GM12878 (cell line): ENCODE measurements at places on chromosomes 3 and 15.

- DNase-seq, result no peak
These were observed 49.5 kb downstream of the TBL1XR1 start for GRCh38 chr3:177147790-177148189.

GRCh38 chr3:124812291-124813265 lies 74.6 kb downstream of the ITGB5 start:
- no peak for DNase-seq

- no peak for DNase-seq
These were observed 856 bp downstream of the NPAP1 start for GRCh38 chr15:24676431-24676830.

- DNase-seq, result no peak
These were observed 95.6 kb downstream of the OCA2 start for GRCh38 chr15:28003302-28004037.

GRCh38 chr3:126354776-126355175 lies 2.4 kb downstream of the KLF15 start:
- DNase-seq, result no peak

DNA sequence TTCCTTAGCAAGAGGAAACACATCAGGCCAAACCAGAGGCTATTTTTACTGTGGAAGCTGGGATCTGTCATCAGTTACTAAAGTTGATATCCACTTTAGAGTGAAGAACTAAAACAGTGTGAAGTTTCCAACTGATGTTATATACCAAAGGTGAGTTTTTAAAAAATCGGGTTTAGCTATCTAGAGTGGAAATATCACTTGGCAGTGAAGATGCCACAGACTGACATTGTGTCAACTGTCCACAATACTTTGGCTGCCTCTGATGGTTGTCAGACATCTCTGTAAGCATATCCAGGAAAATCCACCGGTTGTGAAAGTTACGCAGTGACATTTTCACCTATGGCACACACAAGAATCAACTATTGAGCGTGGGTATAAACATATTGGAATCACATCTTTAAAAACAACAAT lies 9.2 kb downstream of the ZIC1 start:
- no peak for DNase-seq

DNA sequence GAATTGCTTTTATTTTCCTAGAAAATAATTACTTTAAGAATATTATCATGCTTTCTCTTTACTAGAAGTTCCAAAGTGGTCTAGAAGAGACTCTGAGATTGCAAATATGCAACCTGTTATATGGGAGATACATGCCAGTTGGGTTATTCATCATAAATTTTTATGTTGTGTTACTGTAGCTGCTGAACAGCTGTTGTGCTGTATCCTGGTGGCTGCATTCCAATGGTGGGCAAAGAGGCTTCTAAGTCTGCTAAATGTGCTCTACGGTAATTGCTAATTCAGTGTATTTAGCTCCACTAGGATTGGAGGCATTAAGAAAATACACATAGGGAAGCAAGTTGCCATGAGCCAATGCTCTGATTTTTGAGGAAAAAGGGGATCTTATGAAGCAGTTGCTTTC lies 409.0 kb downstream of the TUSC7 start:
- no peak for DNase-seq
